T-helper 1 cell (primary cell): ENCODE measurements at places on chromosomes 3 and 15.

DNA sequence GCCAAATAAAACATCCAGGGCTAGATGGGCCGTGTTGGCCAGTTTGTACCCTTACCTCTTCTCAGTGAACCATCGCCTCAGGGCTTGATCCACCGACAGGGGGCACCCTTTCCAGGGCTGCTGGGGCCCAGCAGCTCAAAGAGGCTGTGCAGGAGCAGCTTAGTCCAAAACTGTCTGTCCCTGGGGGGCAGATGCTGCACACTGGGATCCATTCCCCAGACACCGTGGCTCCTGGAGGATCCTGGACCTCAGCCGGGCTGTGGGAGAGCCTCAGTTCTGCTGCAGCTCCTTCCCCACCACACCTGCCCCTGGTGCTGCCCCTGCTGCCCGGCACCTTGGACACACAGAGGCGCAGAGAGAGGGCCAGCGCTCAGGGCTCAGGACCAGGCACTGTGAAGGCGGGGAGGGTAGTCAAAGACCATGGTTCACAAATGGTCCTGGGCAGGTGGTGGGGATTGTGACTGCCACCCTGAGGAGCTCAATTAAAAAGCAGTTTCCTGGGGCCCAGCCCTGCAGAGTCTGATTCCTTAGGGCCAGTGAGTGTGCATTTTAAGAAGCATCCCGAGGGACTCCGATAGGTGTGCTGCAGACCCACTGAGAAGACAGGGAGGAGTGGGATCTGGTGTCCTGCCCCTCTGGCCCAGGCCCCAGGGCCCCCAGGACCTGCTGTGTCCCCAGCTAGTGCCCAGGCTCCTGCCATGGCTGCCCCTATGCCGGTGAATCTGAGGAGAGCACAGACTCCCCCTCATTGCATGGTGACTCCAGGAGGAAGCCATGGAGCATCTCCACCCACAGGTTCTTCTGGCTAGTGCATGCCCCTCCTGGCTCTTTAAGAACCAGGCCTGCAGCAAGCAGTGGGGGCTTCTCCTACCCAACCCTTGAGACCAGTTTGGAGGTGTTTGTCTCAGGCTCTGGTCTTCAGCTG lies 86.5 kb upstream of the PRR20G start:
- no peak for DNase-seq

GRCh38 chr3:176839901-176840300 lies 357.4 kb downstream of the TBL1XR1 start:
- no peak for DNase-seq

- DNase-seq = no peak
Observed at GRCh38 chr15:98896002-98896721, 111.4 kb downstream of the PGPEP1L start.

DNA sequence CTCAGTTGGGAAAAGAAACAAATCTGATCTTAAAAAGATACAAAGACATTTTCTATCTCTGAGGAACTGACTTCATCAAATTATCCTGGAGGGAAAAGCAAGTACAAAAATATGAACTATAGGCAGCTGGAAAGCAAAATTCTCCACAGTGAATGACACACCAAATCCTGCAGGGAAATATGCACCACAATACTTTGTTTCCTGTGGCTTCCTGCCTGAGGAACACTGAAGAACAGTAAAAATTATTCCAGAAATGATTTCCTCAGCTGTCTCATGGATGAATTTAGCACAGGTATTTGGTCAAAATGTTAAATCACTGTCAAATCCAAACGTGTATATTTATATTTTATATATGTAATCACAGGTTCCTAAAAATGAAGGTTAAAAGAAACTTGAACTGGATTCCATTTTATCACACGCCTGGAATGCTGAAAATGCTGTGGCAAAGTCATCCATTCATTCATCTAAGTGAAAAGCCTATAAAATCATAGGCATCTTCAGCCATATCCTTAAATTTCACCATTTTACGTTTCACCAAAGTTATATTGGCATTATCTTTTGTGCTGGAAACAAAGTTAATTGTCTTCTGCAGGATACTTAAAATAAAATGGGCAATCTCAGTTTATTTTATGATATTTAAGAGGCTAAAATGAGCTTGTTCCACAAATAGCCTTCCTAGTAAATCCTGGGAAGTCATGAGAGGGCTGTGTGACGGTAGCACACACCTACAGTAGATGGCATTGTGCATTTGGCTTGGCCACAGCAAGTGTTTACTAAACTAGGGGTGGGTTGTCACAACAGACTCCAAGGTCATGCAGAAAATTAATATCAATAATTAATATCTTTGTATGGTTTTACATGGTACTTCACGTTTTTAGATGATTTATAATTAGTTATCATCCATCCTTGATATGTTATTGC lies 19.3 kb upstream of the TSC22D2 start:
- no peak for DNase-seq

DNA sequence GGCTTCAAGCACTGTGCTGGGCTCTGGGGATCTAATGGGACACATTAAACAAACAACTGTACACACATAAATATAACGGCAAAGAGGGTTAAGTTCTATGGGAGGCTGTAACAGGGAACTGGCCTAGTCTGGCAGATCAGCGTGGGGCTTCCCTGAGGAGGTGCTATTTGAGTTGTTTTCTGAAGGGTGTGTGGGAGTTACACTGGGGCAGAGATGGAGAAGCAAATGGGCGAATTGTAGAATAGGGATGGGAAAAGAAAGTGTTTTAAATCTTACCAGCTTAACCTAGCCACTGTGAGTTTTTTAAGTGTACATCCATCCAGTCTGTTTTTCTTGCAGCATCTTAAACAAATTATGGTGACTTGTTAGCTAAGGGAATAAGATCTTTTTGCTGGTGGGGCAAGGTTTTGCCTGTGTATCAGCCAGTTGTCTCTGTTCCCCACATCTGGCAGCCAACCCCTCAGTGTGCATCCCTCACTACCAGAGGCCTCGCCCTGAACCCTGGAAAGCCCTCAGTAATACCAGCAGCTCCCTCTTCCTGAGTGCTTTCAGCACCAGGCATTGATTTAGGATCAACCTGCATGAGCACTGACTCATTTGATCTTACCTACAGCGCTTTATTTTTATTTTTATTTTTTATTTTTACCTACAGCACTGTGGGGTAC lies 10.9 kb upstream of the IL16 start:
- DNase-seq = no peak

DNA sequence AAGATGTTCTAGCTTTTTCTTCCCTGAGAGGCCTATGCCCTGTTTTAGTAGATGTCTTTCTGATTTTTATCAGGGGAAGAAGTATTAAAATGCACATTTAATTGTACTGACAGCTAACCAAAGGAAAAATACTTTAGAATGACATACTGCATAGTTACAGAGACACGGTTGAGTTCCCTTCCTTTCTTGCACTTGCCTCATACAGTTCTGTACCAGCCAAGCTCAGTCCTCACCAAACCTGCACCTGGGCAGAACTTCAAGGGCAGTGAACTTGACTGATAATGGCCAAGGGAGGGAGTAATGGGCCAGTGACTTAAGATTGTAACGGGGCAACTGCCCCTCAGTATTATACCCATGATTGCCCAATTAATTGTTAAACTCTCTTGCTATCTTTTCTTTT lies 34.1 kb upstream of the RASGRP1 start:
- DNase-seq = no peak

DNA sequence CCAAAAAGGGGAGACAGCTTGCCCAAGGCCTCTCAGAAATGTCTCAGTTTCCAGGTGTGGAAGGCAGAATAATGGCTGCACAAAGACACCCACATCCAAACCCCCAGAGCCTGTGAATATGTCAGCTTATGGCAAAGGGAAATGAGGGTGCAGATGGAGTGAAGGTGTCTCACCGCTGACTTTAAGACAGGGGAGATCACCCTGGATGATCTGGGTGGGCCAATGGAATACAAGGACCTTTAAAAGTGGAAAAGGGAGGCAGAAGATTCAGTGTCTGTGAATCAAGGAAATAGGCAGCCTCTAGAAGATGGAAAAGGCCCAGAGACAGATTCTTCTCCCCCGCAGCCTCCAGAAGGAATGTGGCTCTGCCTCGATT lies 48.8 kb upstream of the ATP2B2 start:
- no peak for DNase-seq

GRCh38 chr15:40770147-40770721 lies 454 bp downstream of the C15orf62 start:
- DNase-seq = no peak

DNA sequence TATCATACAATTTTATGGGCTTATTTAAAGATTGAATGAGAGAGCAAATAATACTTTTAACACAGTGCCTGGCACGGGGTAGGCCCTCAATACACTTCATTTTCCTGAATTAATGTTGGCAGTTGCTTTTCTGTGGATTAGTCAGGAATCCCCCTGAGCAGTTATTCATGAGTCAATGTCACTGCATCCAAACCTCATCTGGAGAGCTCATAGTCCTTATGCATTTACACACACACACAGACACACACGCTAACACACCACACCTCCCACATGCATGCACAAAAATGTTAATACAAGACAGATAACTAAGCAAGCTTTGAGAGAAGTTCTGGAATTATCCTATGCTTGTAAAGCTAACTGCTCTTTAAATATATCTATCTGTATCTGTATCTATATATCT lies 34.0 kb upstream of the TNFAIP8L3 start:
- no peak for DNase-seq

DNA sequence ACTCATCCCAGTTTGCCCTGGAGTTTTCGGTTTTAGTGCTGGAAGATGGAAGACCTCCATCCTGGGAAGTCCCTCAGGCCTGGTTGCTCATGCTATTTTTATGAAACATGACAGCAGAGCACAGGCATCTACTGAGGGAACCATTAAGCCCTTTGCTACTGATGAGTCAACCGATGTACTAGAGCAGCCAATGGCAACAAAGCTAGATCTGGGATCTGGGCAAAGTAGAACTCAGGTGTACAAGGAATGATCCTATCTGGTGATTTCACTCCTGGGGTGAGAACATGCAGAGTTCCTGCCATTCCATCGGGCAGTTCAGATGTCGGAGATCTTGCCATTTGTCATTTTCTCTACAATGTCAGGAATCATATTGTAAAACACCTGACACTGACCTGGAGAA lies 166.2 kb upstream of the NSMCE3 start:
- DNase-seq = no peak

DNA sequence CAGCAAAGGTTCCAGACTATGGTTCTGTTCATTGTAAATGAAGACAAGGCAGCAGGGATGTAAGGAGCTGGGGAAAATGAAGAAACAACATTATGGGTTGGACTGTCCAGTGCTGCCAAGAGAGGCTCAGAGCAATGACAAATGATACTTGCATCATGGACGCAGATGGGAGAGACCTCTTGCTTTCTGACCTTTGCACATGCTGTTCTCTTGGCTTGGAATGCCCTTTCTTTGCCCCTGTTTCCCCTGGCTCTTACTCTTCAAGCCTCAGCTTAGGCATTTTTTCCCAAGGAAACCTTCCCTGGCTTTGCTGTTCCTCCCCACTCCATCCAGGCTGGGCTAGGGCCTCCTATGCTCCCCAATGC lies 59.9 kb upstream of the RAD18 start:
- DNase-seq = no peak

GRCh38 chr15:42037656-42038055 lies 16.8 kb upstream of the PLA2G4E start:
- no peak for DNase-seq

DNA sequence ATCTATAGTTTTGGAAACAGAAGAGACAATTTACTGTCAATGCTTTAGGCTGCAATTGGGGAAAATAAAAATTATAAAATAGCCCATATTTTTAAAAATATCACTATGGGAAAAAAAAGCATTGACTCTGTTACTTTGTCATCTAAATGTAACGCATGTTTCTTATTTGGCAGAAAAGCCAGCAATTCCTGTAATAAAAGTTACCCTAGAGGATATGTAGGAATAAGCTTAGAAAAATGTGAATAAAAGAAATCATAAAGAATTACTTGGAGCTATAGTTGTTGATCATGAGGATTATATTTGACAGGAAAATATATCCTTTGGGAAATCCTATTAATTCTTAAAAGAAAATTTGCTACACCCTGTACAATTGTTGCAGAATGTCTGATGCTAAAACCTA lies 515.4 kb upstream of the IL12A start:
- no peak for DNase-seq

DNA sequence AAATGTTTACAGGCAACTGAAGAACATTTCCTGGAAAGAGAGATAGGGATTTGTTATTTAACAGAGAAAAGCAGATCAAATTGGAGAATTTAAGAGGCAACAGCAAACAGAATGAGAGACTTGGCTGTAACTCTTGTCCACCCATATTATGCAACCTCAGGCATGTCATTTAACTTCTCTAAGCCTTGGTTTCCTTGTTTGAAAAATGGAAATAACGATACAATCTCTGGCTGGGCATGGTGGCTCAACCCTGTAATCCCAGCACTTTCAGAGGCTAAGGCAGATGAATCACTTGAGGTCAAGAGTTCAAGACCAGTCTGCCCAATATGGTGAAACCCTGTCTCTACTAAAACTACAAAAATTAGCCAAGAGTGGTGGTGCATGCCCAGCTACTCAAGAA lies 23.7 kb downstream of the ARRDC4 start:
- no peak for DNase-seq

GRCh38 chr3:197890693-197891092 lies 59.3 kb upstream of the RPL35A start:
- DNase-seq = no peak

GRCh38 chr3:43369404-43370292 lies 83.3 kb downstream of the SNRK start:
- no peak for DNase-seq

DNA sequence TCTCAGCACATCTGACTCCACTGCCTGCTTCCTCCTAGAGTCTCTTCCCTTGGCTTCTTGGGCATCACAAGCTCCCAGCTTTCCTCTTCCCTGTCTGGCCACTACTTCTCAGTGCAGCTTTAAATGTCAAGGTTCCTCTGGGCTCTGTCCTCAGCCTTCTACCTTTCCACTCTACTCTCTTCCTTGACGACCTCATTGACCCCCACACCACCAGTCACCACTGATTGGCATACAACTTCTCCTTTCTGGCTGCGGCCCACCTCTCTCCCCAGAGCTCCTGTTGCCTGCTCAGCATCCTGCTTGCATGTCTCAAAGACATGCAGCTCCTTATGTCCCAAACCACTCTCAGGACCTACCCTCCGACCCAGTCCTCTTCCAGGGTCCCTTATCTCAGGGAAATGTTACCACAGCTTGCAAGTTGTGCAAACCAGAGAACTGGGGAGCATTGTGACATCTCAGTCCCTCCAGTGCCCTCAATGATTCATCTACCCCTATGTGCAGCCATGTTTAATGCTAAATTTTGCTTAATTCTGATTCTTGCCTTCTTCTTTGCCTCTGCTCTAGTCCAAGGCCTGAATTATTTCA lies 49.9 kb downstream of the TRPM1 start:
- DNase-seq = no peak

GRCh38 chr15:85587707-85588411 lies 206.9 kb downstream of the KLHL25 start:
- no peak for DNase-seq

- DNase-seq = no peak
Observed at GRCh38 chr15:31031471-31032067, 40.1 kb upstream of the MTMR10 start.
